Left forelimb (tissue), 1 donor: ENCODE measurements at places on chromosomes 2 and 18.
A peak's percentile ranks its signal among the peaks of the same experiment; 100 is the strongest.

GRCh38 chr2:10214179-10214578 is 88.5 kb upstream of the HPCAL1 start:
- no peak for DNase-seq

- no peak for DNase-seq
Measured at GRCh38 chr2:125471963-125472362, 1184.0 kb upstream of the GYPC start.

DNA sequence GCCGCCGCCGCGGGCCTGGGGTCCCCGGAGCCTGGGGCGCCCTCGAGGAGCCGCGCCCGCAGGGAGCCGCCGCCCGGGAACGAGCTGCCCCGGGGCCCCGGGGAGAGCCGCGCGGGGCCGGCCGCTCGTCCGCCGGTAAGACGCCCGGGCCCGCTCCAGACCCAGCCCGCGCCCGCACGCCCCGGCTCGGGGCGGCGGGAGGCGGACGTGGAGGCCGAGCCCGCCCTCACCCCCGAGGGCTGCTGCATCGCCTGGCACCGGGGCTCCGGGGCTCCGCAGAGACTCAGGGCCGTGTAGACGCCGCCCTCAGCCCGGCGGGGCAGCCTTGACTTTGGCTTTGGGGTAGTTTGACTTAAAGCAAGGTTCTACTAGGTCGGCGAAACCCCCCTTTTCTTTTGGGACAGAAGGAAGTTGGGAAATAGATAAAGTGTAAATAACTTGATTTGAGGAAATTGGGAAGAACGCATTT is 335 bp downstream of the ERFE start:
- DNase-seq, result no peak

GRCh38 chr2:70823249-70823648 is 2.9 kb upstream of the CLEC4F start:
- no peak for DNase-seq

GRCh38 chr2:161049559-161049958 is 110.7 kb upstream of the TANK start:
- no peak for DNase-seq

GRCh38 chr2:239871481-239872435 is 153.4 kb downstream of the NDUFA10 start:
- DNase-seq, result no peak

DNA sequence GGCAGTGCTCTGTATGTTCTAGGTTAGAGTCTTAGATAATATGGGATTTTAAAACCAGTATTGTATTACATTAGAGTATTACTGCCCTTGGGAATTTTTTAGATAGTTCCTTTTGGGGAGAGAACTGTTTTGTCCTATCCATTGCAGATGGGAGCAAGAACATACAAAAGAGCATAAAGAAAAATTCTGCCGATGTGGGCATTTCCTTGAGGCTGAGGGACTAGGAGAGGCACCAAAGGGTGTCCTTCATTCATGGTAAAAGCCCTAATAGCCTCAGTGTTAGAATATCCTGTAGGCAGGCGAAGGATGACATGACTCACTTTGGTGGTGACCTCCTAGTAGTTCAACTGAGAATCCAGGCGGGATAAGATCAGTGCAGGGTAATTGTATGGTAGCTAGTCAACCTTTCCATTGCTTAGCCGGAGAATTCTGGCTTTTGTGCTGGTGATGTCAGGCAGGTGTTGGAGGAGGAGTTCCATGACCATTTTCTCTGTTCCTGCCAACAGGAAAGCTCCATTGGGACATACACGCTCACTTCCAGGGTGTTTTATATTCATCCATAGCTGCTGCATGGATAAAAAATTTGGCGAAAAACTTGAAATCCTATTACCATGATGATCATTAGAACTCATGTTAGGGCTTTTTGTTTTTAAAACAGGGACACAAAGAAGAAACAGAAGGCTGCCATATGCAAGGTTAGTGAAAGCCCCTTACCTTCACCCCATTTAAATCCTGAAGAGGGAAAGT is 28.1 kb downstream of the EPAS1 start:
- no peak for DNase-seq

DNA sequence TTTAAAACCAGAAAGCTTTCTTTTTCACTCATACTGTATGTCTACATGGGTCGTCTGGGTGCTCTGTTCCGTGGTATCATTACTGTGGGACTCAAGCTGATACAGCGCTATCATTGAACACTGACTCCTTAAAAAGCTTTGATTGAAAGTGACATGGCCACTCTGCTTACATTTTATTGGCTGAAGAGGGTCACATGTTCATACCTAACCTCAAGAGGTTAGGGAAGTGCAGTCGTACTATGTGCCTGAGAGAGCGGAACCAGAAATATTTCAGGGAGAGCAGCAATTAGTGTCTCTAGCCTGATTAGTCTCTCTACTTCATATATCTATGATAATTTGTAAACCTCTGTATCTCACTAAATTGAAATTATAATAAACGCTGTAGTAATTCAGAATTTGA is 43.5 kb downstream of the PSMD14 start:
- no peak for DNase-seq

- DNase-seq, result no peak
Measured at GRCh38 chr2:62663920-62664795, 41.4 kb upstream of the EHBP1 start.

GRCh38 chr2:173210270-173211196 is 134.9 kb downstream of the MAP3K20 start:
- DNase-seq, result peak; percentile 69

GRCh38 chr18:68436485-68436884 is 278.4 kb downstream of the TMX3 start:
- DNase-seq, result no peak

DNA sequence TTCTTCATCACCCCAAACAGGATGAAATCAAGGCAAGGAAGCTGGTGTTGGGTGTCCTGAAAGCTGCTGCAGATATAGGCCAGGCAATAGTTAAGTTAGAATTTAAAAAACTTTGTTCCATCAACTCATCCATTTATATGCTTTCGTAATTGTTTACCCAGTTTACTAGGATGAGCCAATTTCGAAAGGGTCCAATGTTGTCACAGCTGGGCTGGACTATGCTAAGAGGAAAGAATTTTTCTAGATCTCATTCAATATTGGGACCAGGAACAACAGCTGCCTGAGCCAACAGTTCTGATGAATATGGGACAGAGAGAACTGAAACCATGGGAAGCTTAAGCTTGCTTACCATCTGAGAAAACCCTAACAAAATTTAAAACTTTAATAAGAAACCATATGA is 21.6 kb upstream of the SP3 start:
- no peak for DNase-seq

GRCh38 chr2:33437297-33437696 is 39.2 kb upstream of the RASGRP3 start:
- DNase-seq, result no peak

DNA sequence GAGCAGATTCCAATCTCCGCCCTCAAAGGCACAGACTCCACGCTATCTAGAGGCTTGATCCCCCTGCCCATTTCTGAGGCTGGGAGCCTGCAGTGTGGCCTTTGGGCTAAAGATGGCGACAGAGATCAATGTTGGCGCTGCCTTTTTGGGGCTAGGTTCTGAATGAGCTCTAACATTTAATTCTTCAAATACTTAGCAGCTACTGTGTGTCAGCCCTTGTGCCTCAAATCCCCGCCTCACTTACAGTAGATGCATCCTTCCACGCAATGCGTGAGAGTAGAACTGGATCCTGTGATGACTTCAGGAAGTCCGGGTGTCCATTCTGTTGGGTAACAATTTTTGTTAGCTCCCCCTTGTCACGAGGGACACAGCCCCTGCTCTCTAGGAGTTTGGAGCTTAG is 12.4 kb downstream of the IL1F10 start:
- no peak for DNase-seq

DNA sequence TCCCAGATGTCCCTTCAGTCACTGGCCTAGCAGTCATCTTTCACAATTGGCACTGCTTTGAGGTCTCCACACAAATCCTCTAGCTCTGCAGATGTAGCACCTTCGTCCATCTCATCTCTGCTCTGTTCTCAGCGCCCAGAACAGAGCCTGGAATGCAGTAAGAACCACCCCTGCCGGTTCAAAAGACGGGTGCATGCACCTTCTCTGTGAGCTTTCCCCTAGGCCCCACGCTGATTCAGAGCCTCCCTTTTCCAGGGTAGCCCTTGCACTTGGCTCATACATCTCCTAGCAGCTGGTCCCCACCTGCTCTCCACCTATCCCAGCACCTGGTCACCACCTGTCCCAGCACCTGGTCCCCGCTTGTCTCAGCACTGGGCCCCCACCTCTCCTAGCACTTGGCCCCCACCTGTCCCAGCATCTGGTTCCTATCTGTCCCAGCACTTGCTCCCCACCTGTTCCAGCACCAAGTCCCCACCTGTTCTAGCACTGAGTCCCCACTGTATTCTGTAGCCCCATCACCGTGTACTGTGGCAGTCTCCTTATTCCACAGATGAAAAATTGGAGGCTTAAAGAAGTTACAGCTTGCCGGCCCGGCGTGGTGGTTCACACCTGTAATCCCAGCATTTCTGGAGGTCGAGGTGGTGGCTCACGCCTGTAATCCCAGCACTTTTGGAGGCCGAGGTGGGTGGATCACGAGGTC is 4.7 kb upstream of the KCNF1 start:
- peak; percentile 65 for DNase-seq

GRCh38 chr2:241910604-241911520 is 41.3 kb downstream of the RTP5 start:
- DNase-seq, result no peak

DNA sequence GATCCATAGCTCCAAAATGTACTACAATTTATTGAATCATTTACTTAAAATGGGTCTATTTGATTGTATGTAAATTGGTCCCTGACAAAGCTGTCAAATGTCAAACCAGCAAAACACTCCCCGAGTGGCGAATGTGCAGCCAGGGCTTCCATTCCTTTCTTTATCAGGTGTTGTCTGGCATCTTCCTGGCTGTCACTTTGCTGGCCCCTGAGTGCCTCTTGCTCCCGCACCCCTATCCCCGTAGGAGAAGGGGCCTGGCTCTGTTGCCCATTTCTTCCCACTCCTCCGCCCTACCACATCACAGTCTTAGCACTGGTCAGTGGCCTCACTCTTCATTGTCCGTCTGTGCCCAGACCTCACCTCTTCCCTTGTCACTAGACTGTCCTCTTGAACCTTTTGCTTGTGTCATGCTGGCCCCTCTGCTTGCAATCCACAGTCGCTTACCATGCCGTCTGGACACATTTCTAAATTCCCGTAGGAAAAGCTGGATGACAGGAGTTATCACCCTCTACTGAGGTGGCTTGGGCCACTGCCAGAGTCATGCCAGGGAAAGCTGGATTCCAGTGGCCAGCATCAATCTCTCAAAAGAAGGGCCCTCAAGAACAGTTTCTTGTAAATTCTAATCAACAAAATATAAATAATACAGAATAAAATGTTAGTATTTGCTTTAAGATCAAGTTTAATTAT is 15.4 kb downstream of the UBE2F start:
- no peak for DNase-seq
